ENCODE measurements at places on chromosomes 4 and X.

DNA sequence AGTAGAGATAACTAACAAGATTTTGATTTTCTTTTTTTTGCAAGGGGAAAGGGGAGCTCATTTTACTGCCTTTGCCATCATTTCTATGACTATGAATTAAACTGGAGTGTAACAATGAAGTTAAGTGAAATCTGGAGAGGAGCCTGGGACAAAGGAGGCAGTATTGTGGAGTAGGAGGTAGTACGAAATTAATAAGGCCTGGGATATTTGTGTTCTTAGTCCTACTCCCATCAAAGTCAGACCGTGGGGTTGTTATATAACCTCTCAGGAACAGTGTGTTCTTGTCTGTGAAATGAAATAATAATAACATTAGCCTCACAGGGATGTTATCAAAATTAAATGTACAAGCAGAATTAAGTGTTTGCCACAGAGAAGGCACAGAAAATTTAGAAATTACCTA lies 204.3 kb upstream of the EMCN start:
- DNase-seq, result no peak

GRCh38 chr4:340011-340410 lies 2.4 kb downstream of the ZNF141 start:
- DNase-seq, result no peak

GRCh38 chr4:177339477-177340374 lies 30.1 kb downstream of the NEIL3 start:
- no peak for DNase-seq

DNA sequence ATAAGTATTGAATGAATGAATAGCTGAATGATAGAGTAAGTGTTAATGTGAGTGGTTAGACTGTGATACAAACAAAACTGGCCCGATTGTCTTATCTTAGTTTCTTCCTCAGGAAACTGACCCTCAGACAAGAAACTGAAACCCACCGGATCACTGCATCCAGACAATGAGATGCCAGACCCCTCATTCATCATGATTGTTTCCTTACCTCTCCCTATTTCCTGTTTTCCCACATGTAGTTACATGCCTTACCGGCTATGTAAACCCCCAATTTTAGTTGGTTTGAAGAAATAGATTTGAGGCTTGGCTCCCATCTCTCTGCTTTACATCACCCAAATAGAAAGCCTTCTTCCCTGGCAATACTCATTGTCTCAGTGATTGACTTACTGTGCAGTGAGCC lies 218.9 kb upstream of the PPP1R2C start:
- no peak for DNase-seq

GRCh38 chr4:152385551-152385950 lies 150.3 kb downstream of the FBXW7 start:
- no peak for DNase-seq

DNA sequence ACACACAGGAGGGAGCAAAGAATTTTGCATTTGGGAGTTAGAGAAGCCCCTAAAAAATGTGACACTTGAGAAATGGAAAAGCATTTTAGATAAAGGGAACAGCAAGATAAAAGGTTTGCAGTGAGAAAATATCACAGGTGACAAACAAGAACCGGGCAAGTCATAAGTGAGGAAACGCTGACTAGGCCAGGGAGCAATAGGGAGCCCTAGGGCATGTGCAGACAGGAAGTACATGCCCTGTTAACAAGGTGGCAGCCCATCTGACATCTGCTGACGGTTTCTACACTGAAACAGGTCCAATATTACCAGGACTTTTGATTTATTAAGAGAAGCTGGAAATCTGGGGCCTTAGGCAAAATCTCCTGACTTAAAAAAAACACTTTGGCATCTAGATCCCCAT lies 4.0 kb upstream of the IL13RA1 start:
- DNase-seq, result no peak

DNA sequence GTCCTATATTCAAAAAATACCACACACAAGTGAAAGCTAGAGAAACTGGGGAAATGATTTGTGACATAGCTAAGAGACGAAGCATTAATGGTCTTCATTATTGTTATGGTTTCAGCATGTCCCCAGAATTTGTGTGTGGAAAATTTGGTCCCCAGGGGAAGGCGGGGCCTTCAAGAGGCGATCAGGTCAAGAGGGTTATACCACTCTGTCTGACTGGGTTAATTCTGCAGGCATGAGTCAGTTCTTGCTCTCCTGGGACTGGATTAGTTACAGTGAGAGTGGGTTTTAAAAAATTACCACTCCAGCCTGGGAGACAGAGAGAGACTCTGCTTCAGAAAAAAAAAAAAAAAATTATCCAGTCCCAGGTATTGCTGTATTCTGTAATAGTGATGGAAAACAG lies 2.1 kb upstream of the MTNR1A start:
- no peak for DNase-seq

DNA sequence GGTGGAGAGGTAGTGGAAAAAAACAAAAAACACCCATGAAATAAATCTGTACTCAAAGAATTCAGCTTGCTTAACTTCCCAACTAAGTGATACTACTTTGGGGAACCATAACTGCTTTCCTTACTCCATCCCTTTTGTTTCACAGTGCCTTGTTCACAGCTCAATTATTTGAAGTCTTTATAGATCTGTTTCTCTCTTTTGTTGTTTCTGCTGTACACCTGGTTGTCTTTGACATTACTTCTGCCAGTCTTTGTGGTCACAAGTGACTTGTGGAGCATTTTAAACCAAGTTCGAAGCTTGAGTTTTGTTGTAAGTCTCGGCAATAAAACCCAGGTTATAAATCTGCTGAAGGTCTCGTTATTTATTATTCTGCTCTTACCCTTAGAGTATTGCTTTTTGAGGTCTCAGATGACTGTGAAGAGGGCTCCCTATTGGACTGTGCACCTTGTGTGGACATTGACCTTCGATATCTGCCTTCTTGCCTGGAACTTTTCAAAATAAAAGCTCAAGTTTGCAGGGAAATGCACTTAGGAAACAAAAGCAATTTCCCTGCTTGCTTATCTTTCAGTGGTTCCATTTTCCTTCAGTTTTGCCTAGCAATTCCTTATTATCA lies 59.8 kb downstream of the ANK2 start:
- no peak for DNase-seq

- DNase-seq, result no peak
These were observed 190.5 kb downstream of the CCNG2 start for GRCh38 chr4:77347351-77347966.

- no peak for DNase-seq
These were observed 108.1 kb downstream of the RAPGEF2 start for GRCh38 chr4:159210975-159211374.

- DNase-seq, result no peak
These were observed 60.7 kb downstream of the SPATA4 start for GRCh38 chr4:176134670-176135069.

DNA sequence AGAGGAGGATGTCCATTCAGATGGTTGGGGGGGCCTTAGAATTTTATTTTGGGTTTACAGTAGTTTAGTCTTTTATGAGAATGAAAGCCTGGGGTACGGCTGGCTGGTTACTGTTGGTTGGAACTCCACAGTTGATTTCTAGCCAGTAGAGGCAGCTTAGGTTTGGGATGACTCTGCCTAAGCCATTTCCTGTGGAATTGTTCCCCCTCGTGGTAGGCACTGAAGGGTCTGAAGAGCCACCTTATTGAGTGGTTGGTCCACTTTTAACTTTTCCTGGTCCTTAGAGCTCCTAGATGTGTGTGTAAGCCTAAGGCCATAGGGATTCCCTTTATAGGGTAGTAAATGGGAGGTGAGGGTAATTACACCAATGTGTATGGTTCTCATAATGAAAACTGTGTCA lies 19.7 kb downstream of the SPIN3 start:
- DNase-seq, result no peak

GRCh38 chr4:76156635-76157034 lies 8.4 kb upstream of the NUP54 start:
- DNase-seq, result no peak

DNA sequence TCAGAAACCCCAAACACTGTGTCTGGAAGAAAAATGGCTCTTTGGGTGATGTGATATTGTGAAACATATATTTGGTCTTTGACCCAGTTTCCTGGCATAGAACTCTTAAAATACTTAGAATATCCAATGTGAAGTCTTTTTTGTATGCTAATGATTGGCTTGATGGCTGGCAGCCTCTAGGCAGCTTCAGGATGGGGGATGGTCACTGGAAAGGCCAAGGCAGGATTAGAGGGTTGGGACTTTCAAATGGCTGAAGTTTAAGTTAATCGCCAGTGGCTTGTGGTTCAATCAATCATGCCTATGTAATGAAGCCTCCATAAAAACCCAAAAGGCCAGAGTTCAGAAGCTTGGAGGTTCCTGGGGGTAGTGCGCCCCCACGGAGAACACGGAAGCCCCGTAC lies 33.5 kb upstream of the ESX1 start:
- DNase-seq, result no peak

DNA sequence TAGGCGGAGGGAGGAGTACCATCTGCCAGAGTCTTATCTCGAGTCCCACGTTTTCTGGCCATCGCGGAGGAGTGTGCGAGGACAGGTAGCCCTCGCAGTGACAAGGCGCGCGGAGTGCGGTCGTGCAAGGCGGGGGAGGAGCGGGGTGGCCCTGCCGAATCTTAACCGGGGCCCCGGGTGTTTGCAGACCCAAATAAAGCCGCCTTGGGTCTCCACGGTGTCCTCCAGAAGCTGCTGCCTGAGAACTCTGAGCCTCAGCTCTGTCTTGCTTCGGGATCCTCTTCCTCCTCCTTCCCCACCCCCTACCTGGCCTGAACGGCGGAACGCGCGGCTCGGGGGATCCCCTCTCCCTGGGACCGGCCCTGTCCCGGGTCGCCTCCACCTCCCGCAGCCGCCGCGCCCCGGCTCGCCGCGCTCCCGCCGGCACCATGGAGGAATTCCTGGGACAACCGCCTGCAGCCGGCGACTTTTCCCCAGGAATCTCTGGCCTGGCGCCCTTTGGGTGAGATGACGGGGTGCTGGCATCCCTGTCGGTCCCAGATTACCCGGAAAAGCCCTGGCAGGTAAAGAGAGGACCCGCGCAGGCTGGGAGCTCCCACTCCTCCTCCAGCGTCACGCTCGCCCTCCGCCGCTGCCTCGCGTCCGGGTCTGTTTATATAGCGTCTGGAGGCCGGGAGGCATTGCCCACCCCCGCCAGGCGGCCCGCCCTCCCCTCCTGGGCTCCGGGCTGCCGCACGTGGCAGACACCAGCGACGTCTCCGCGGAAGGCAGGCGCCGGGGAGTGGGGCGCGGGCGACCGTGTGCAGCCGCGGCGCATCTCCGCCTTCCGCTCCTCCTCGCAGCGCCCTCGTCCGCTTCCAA lies at the start of gene GALNTL6:
GALNTL6 (plus strand) TSS at position 740 of the 861 bp plus-strand sequence.
- no peak for DNase-seq

- DNase-seq, result no peak
These were observed 971.8 kb upstream of the AGA start for GRCh38 chr4:178414042-178414441.

DNA sequence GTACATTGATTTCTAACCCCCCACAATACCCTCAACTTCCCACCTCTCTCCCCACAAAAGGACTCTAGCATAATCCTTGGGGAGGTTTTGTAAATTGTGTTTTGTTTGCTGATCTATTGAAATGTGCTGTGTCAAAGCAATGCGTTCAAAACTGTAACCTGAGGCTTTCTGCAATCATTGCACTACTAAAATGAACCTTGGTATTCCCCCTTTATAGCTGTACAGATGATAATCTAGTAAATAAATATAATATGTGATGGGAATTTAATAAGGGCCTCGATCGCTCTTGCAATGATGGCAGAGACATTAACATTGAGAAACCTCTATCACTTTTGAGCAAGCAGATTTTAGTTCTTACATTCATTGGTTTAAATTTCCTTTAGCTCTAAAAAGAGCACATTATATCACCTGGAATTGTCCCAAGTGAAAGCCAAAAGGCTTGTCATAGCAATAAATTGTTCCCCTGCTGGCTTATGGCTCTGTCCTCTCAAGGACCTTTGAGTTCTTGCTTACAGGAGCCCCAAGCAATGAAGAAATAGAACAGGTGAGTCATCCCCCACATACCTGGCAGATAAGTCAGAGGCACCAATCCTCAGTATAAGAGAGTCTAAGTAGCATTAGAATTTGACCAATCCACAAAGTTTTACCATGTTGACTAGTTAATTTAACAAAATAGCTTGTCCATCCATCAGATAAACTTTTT lies 18.4 kb upstream of the ACE2 start:
- DNase-seq, result no peak

DNA sequence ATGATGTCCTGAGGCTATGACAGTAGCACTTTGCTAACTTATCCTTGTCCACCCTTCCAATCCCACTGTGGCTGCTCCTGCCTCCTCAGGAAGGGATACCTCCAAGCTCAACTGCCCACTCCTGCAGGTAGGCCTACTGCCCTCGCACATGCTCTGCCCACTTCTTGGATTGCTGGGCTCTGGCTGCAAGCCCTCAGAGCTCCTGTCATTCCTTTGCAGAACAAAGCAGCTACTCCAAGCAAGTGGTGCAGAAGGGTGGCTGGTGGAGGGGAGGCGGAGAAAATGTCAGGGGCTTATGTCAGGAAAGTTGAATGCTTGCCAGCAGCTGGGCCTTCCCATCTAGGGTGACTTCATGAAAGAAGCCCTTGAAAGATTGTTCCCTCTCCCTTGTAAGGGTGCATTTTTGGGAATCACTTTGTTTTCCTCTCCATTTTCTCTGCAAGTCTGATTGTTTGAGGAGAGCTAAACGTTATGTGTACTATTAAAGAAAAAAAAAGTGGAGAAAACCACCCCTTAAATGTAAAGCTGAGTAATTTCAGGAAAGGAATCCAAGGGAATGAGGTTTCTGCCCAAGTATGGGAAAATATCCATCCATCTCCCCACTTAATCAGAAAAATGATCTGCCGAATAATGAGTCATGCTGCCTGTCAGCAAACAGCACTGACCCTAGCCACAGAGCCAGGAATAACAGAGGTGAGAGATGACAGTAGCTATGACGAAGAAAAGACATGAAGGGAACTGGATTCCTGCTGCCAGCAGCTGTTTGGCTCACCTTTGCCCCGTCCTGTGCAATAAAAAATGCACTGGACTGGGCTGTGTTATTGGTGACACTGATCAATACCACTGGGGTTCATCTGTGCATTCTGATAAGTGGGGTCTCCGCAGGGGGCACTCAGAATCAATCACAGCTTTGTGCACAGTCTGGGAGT lies 102.0 kb downstream of the RTL5 start:
- DNase-seq, result no peak

- DNase-seq, result no peak
These were observed 1014.8 kb downstream of the C4orf33 start for GRCh38 chr4:130110770-130111169.

DNA sequence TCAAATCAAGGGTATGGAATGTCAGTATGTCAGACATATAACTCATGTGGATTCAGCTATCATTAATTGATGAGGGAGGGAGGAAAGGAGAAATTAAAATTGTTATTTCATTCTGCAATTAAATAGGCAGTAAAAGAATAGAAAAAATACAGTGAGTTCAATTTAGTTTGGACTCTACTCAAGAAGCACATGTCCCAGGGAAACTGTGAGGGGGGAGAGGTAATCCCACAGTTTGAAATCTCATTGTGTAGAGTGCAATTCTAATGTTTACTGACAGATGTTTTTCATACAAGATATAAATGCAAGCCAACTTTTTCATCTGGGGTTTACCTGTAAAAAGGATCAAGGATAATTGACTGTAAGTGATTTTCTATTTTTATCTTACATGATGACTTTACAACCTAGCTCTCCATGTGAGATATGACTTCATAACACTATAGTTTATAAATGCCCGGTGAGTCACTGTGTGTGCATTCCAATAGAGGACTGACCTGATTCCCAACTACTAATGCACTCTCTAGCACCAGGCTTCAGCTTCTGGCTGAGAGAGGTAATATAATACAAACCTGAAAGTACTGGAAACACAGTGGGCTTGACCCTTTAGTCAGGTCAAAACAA lies 35.2 kb upstream of the SCD5 start:
- DNase-seq, result no peak
